ENCODE measurements at places on chromosomes 1 and 21.
A peak's percentile ranks its signal among the peaks of the same experiment; 100 is the strongest.

DNA sequence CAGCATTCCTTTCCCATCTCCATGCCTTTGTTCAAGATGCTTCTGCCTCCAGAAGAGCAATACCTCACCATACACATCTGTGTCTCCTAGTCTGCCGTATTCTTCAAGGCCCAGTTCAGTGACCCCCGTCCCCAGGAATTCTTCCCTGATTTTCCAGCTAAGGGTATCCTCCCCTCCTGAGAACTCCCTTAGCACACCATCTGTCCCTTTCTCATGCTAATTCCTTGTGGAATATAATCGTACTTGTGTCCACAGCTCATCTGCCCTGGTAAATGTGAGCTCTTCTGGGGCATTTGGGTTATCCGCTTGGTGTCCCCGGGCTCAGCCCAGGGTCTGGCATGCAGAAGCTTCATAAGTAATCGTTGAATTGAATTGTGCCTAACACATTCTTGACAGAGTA is 40.9 kb downstream of the BEND5 start:
- DNase-seq: no peak

- DNase-seq: no peak
Measured at GRCh38 chr1:27303509-27303908, 18.5 kb upstream of the TMEM222 start.

GRCh38 chr1:196462086-196462485 is 146.2 kb downstream of the KCNT2 start:
- DNase-seq: no peak

- no peak for DNase-seq
Measured at GRCh38 chr21:41480086-41480690, 27.8 kb downstream of the TMPRSS2 start.

DNA sequence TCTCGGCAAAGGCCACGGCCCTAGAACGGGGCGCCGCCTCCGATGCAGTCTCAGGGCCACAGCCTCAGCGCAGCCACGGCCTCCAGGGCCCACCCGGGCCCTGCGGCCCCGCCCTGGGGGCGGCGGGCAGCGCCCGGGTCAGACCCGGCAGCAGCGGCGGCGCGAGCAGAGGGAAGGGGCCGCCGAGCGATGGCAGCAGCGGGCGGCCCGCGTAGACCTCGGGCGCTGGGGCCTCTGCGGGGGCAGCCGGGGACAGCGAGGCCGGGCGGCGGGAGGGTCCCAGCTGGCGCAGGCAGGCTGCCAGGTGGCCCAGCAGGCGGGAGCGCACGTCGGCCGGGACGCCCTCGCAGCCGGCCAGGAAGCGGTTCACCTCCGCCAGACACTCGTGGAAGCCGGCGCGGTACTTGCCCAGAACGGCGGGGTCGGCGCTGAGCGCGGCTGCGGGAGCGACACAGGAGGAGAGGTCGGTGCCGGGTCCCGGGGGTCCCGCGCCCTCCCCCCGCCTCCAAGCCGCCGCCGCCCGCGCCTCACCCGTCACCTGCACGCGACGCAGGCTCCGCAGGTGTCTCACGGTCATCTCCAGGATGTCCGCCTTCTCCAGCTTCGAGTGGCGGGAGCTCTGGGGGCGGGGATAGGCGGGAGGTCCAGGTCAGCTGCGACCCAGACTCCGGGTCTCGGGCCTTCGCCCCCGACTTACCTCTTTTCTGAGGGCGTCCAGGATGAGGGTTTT is 737 bp downstream of the HES4 start:
- DNase-seq: no peak

- DNase-seq: no peak
Measured at GRCh38 chr1:112991402-112992120, 35.6 kb upstream of the SLC16A1 start.

DNA sequence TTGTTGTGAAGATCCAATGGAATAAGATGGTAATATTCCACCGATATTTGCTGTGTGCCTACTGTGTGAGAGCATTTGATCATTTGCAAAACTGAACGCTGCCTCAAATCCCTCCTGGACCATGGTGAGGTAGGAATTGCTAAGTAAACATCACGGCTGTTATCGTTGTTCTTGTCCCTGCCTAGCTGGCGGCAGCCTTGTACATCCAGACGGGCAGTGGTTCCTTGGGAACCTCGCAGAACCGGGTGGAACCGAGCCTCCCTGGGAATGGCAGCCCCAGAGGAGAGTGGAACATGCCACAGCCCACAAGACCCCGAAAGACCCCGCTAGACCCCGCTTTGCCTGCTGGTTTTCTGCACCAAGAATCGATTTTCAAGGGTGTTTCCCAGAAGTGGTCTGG is 60.9 kb downstream of the TAS1R2 start:
- DNase-seq: no peak

DNA sequence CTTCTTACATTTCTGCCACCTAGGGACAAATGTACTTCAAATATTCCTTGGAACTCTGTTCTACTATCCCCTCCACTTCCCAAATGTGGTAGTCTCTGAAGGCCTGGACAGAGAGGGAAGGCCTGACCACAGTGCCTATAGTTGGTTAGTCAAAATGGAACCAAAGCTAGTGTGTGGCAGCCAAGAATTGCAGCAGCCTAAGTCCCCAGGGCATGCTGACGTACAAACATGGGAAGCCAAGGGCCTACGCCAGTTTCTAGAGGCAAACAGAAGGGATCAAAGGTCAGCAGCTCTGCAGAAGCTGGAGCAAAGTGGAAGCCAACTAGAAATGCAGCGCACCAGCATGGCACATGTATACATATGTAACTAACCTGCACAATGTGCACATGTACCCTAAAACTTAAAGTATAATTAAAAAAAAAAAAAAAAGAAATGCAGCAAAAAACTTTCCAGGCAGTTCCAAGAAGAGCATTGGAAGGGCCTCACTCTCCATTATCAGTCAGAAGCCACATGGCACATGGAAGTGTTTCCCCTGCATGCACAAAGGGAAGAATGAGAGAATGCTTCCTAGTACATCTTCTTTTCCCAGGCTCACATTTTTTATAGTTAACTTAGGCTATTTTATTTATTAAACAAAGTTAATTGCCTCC is 39.4 kb upstream of the GADD45A start:
- DNase-seq: no peak

- no peak for DNase-seq
Measured at GRCh38 chr1:182476625-182477024, 26.7 kb downstream of the RGSL1 start.

- no peak for DNase-seq
Measured at GRCh38 chr1:21775550-21775914, 7.4 kb downstream of the USP48 start.

GRCh38 chr1:185670187-185670627 is 64.0 kb upstream of the HMCN1 start:
- no peak for DNase-seq

DNA sequence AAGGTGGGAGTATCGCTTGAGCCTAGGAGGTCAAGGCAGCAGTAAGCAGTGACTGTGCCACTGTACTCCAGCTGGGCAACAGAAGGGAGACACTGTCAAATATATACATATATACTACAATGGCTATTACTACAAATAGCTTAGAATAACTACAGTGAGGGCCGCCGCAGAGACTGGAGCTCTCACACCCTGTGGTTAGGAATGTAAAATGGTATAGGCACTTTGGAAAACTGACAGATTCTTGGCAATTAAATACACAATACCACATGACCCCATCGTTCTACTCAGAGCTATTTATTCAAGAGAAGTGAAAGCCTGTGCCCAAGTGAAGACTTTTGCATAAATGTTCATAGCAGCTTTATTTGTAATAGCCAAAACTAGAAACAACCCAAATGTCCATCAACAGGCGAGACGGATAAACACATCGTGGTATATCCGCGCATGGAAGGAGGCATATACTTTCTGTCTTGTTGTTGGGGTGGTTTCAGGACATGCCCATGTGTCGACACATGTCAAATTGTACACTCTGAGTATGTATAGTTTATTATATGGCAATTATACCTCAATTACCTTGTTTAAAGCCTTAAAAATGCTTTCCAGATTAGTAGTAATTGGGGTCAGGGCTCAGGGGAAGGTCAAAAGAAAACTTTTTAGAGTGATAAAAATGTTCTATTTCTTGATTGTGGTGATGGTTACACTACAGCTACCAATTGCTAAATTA is 123.4 kb downstream of the RIPK4 start:
- DNase-seq: no peak

DNA sequence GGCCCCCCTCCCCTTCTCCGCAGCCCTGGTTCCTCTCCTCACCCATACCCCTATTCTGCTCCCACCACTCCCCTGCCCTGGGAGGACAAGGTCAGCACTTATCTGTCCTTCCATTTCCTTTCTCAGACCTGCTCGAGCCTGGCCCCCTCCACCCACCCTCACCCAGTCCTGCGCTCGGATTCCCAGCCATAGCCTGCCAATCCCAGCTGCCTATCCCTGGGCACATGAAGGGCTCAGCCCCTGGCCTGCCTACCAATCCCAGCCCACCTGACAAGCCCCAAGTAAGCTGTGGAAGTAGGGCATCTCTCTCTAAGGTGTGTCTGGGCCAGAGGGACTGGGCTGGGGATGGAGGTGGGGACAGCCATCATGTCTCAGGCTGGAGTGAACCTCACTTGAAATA is 5.4 kb downstream of the BLACAT1 start:
- DNase-seq: no peak

GRCh38 chr21:27371975-27372331 is 405.1 kb upstream of the ADAMTS5 start:
- no peak for DNase-seq

GRCh38 chr1:26694638-26695355 is 1.0 kb upstream of the ARID1A start:
- DNase-seq: no peak

DNA sequence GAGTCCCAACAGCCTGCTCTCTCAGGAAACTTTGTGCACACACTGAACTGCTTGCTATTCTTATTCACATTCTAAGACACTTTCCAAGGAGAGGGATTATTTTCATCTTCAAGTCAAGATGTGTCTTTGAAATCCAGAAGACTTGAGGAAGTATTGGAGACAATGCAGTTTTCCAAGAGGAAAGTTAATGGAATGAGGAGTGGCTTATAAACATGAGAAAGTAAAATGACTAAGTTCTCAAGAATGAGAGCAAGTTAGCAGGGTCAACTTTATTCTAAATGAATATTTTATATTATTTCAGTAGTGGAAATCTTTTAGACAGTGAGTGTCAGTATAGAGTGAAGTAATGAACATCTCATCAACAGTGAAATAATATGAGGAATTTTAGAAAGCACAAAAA is 1239.3 kb downstream of the MRPL39 start:
- DNase-seq: no peak

GRCh38 chr1:71019233-71019969 is 28.2 kb downstream of the PTGER3 start:
- no peak for DNase-seq

DNA sequence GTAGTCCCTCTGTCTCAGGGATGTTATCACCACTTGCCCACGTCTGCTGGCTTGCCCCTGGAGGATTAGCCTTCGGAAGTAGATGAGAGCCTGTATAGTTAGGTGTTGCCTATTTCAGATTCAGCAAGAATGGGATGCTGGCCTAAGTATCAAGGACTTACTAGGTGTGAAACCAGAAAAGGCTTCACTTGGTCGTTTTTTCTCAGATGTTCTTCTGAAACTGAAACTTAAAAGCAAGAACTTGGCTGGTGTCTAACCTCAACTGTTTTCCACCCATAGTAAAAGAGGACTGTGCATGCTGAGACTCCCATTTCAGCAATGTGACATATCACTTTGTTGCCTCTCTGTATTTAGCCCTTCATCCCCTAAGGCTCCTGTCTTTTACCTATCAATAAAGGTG is 67.0 kb upstream of the LRRC53 start:
- DNase-seq: no peak

DNA sequence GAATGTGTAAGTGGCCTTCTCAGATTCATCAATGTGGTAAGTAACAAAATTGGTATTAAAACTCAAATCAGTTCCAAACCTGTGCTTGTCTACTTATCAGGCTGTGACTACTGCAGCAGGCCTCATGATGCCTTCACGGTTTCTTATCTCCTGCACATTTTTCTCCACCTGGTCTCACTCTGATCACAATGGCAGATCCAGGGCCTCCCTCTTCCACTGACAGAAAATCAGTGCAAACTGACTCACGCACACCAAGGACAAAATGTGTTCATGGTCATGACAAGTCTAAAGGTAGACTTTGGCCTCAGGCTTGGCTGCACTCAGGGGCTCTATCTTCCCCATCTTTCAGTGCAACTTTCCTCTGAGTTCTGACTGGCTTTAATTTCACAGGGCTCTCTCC is 56.7 kb upstream of the ATP1A1 start:
- no peak for DNase-seq

- no peak for DNase-seq
Measured at GRCh38 chr21:38460171-38460742, 38.0 kb downstream of the ERG start.

DNA sequence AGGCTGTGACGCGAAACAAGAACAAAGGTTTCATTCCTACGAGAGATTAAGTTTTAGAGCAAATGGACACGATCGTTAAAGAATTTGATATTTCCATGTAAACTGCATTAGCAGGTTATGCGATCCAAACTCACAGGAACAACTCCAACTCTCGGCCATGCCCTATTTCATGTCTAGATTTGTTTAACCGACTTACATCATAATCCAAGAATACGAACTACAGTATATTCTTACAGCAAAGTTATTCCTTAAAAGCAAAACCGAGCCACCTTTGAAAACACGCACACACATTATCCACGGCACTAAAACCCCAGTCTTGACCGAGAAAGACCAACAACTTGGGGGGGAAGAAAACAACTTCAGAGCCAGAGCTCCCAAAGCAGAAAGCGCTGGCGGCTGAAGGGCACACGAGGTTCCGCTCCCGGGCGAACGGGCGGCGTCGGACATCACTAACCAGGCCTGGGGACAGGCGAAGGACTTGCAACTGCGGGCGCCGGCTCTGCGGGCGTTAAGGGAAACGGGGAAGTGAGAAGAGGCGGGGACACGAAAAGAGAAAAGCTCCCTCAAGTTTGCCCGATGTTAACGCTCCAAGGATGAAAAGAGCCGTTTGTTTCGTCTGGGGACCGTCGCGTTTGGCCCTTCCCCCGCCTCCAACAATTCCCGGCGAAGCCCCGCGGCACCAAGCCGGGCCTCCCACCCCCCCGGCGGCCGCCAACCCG is 690 bp downstream of the B3GALNT2 start:
- DNase-seq: peak; percentile 56

DNA sequence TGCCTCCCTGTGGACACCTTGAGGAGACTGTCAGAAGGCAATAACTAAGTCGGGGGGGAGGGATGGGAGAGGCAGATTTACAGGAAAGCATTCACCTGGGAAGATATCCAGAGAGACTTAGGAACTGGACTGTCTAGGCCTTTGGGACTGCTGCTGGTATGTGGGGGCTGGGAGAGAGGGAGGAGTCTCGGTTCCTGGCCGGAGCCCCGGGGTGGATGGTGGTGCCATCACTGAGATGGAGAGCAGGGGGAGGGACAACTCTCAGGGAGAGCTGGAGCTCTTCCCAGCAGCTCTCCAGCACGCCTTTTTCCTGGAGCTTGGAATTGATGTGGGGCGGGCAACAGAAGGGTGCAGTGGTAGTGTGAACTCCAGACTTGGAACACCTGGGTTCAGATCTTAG is 22.1 kb downstream of the PTPRF start:
- peak; percentile 31 for DNase-seq

- DNase-seq: no peak
Measured at GRCh38 chr1:1274931-1275431, 1.3 kb upstream of the UBE2J2 start.

GRCh38 chr1:82837766-82838465 is 1037.2 kb downstream of the ADGRL2 start:
- DNase-seq: no peak
